ENCODE measurements at places on chromosomes 1 and 21.

- no peak for DNase-seq
Observed at GRCh38 chr1:236288620-236288976, 6.8 kb upstream of the ERO1B start.

DNA sequence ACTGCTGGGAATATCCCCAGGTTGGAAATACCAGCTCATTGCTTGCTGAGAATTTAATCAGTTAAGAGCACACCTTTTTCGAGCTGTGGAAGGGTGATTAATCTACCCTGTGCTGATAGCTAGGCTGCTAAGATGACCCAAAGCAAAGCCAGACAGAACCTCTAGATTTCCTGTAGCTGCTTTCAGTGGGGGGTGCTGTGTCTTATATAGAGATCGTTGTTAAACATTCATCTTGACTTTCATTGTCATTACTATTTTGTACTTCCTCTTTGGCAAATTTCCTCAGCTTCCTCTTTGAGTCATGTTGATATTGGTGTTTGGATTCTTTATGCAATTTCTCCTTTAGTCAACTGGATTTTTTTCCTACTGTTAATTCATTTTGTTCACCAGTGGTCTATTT lies 155.3 kb downstream of the DISC1 start:
- no peak for DNase-seq

- DNase-seq, result no peak
Observed at GRCh38 chr1:199123615-199124014, 484.8 kb downstream of the PTPRC start.

- no peak for DNase-seq
Observed at GRCh38 chr1:234899041-234899729, 229.5 kb downstream of the TOMM20 start.

DNA sequence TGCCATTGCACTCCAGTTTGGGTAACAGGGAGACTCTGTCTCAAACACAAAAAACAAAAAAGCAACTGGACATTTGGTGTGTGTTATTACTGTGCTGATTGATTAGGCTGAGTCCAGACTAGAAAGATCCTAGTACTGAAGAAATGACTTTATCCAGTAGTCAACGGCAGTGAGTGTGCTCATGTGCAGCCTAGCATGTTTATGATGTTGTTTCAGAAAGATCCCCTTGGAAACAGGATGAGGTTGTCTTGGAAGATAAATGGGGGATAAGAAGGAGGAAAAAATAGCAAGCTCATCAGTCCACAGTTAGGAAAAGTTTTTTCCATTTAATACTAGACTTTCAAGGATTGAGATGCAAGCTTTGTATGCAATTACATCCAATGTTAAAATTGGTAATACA lies 14.3 kb downstream of the RUSC1 start:
- no peak for DNase-seq

DNA sequence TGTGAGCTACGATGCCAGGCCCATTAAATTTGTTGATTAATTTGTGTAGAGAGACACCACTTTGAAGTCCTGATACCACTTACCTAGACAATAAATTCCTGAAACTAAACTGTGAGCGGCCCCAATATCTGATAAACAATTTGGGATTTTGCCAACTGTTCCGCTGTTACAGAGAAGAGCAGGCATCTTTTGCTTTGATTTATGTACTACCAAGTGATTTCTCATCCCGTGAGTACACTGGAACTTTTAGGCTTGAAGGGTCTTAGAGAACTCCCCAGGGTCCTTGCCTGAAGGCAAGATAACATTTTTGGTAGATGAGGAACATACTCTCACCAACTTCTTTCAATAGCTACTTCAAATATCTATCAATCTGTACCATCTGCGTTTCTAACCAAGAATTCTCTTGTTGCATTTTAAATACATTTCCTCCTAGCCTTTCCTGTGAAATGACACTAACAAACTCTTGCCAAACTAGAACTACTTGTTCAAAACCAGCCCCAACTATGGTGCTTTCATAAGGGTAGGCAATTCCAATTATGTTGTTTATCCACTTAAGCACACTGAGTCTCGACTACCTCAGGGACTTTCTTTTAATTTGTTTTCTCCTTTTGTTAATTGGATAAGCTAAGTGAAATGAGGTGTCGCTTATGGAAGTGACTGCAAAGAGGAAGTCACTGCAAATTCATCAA lies 23.2 kb upstream of the SLC30A1 start:
- DNase-seq, result no peak

GRCh38 chr1:93749894-93750301 lies 68.3 kb upstream of the BCAR3 start:
- no peak for DNase-seq

DNA sequence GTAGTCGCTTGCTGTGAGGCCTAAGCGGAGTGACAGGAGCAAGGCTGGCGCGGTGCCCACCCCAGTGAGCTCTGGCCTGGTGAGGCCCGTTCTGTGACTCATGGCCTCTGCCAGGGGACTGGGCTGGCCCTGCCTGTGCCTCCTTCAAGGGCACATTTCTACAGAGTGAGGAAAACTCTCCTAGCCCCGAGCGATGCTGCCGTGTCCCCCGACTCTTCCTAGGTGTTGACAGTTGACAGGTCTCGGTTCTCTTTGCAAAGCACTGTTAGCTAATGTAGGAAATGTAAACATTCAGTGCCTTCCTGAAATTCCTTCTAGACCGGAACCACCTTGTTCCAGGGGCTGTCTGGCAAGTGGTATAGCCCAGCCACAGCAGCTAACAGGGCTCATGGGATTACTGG lies 43.9 kb downstream of the ABCG1 start:
- no peak for DNase-seq

DNA sequence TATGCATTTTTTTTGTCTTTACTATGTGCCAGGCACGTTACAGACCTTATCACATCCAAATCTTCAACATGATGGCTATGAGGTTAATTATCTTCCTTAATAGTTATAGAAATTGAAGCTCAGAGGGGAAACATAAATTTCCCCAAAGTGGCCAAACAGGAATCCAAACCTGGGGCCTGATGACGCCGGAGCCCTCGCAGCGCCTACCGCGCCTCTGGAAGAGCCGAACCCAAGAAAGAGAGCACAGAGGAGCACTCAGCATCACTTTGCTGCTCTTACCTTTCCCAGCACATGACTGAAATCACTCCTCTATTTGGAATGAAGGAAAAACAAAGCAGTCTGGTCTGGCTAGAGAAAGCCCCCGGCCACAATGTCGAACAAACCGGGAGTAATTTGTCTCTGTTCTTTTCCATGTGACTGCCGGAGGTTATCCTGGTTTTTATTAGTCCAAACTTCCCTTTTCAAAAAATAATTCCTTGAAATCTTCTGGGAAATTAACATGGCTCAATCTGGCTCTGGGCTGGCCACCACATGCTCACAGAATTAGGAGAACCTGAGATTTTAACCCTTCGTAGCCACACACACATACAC lies 195.5 kb downstream of the ADSS2 start:
- DNase-seq, result no peak

Data from stimulated activated CD8-positive, alpha-beta memory T cell treated with anti-CD3 and anti-CD28 coated beads, Interleukin-7, amount 100 ng/mL, for 4 hours (primary cell).